ENCODE measurements at places on chromosomes 2 and 18.
A peak's percentile ranks its signal among the peaks of the same experiment; 100 is the strongest.

DNA sequence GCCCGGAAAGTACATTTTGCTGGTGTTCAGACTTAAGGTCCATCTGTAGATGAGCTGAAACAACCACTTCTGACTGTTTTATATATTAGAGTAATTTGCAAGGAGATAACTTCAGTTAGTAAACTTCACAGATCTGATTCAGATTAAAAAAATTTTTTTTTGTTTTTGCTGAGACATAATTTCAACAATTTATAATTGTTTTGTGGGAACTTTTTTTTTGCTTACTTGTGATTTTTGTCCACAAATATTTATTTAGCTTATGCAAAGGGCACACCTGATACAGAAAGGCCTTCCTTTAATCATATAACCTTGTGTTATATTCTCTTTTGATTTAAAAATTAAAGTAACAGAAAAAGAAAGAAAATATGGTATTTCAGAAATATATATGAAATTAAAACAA, 9.6 kb upstream of the SCN9A start:
- DNase-seq, result no peak

DNA sequence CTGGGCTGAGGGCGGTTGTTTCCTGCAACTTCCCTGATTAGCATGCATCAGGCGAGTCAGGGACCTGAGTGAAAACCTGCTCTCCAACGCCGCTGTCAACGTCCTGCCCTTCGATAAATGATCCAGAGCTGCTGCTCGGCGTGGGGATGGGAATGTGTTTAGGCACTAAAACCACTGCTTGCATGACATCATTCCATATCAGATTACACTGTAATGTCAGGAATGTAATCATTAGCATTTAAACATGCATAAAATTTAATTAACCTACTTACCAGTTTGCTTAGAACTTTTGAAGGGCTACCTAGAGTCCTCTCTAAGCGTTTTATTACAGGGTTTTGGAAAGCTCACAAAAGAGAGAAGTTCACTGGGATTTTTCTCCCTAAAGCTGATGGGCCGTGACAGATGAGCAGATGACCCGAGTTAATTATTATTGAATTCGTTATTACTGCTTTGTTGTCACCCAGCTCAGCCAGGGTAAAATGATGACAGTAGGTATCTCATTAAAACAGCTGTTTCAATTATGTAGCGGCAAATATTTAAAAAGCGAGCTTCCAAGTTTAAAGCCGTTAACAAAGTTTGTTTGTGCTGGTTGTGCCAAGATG, 685.6 kb upstream of the SALL3 start:
- DNase-seq, result no peak

- no peak for DNase-seq
Observed at GRCh38 chr2:79876430-79876829, 363.6 kb downstream of the CTNNA2 start.

DNA sequence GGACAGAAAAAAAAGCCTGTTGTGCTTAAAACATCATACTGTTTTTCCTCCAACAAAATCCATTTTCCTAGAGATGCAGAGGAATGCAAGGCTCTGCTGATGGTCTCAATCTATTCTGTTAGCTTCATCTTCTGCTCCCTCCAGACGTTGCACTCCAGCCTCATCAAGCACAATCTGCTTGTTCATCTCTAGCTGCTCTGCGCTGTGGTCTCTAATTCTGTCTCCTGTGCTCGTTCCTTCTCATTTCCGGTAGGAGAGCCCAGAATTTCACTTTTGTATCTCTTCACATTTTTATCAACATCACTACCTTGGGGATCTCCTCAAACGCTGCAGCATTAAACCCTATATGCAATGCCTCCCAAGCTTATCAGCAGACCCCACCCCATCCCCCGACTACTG, 708.9 kb downstream of the RNF144A start:
- no peak for DNase-seq

DNA sequence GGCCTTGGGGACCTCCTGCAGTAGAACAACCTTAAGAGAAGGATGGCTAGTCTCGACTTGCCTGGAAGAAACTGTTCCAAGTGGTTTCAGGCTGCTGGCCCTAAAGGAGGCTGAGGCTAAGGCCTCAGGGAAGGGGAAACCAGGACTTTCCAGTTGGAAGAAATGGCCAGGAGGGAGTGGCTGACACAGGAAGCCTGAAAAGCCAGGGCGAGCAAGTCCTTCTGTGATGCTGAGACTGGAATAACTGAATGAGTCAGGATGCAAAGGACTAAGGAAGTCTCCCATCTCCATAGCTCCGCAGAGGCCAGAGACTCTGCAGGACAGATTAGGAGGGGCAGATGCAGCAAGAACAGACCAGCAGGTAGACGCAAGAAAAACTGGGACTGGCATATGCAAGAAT, 7.4 kb downstream of the HTRA2 start:
- no peak for DNase-seq

- DNase-seq, result no peak
Observed at GRCh38 chr2:143524119-143524553, 394.9 kb downstream of the ARHGAP15 start.

DNA sequence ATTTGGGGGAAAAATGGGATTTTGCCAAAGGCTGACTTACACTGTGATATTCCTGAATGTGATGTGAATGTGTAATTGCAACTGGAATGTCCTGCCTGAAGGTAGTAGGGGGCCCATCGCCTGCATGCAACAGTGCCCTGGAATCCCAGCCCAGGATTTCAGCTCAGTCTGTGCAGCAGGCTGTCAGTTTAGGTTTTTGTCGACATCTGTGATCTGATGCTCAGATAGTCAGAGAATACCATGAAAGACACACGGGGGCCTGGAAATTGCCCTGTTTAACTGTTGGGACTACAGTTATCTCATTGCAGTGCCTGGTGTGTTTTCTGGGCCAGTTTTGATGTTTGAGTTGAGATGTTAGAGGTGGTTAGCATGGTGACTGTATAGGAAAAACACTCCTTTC, 84.5 kb upstream of the HK2 start:
- DNase-seq, result no peak

- DNase-seq, result no peak
Observed at GRCh38 chr2:229714736-229715541, 584 bp upstream of the DNER start.

DNA sequence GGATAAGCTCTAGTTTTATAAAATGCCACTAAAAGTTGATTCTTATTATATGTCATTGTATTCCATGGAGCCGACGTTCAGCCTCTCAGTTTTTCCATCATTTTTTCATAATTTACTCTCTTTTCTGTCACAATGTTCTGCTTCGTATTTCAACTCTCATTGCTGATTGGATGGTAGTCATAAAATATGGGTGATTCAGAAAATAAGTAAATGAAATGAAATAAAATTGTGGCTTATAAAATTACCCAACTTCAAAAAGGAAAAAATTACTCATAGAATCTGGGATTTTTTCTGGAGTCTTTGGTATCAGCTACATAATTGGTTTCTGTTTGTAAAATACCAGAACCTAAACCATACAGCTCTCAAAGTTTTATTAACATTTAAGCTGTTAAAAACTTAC, 139.7 kb upstream of the ITGA4 start:
- no peak for DNase-seq

DNA sequence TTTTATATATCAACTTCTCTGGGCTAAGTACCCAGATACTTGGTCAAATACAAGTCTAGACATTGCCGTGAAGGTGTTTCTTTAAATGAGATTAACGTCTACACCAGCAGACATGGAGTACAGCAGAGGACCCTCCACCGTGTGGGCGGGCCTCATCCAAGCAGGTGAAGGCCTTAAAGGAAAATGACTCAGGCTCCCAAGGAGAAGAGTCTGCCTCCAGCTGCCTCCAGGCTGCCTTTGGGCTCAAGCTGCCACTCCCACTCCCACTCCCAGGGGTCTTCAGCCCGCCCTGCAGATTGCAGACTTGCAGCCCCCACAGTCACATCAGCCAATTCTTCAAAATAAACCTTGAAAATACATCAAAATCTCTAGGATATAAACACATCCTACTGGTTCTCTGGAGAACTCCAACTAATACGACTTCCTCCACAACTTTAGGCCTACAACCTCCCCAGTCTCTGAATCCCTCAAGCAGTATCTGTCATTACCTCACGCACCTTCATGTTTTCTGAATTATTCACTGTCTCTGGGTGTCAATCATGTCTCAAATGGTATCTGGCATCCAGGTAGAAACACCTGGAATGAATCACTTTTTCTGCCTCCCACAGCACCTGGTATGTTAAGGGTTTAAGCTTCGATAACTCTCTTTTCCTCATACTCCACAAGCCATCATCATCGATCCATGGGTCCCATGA, 6.9 kb downstream of the ITGB1BP1 start:
- no peak for DNase-seq

GRCh38 chr2:205702576-205702975, 20.3 kb downstream of the NRP2 start:
- DNase-seq, result no peak

DNA sequence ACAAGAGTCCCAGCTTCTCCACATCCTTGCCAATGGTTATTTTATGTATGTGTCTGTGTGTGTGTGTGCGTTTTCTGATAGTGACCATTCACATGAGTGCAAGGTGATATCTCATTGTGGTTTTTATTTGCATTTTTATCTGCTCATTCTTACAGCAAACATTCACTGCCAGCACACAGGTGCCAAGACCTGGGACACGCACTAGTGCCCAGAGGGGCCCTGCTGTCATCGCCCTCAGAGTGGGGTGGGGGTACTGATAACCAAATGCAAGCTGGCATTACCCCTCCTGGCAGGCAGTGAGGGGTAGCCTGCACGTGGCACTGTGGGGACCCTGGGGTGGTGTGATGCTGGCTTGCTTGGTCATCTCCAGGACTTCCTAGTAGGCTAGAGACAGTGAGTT, 285.4 kb downstream of the LPIN1 start:
- DNase-seq, result no peak

- no peak for DNase-seq
Observed at GRCh38 chr2:40126006-40126405, 325.9 kb downstream of the SLC8A1 start.

DNA sequence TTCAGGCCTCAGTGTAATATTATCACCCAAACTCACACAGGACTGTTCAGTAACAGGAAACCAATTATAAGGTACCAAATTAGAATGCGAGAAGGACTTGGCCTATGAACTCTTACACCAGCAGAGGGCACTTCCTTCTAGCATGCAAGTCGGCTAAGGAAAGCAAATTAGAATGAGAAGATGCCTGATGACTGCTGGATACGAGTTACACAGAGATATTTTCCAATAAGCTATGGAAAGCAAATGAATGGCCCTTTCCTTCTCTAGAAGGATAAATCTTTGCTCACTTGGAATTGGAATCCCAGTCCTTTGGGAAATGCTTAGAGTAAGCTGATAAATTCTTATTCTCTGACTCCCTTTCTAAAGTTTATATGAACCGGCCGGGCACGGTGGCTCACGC, 109.8 kb downstream of the AP1S3 start:
- peak; percentile 6 for DNase-seq

- DNase-seq, result no peak
Observed at GRCh38 chr2:96264656-96265348, 995 bp downstream of the TMEM127 start.

DNA sequence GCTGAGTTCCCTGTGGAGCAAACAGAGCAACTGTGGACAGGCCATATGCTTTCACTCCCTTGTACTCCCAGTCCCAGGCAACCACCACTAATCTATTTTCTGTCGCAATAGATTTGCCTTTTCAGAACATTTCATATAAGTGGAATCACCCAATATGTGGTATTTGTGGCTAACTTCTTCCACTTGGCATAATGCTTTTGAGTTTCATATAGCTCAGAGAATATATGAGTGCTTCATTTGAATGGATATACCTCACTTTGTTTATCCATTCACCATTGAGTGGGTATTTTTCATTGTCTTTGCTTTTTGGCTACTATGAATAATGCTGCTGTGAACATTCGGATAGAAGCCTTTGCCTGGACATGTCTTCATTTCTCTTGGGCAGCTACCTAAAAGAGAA, 151.9 kb downstream of the CERS6 start:
- no peak for DNase-seq

DNA sequence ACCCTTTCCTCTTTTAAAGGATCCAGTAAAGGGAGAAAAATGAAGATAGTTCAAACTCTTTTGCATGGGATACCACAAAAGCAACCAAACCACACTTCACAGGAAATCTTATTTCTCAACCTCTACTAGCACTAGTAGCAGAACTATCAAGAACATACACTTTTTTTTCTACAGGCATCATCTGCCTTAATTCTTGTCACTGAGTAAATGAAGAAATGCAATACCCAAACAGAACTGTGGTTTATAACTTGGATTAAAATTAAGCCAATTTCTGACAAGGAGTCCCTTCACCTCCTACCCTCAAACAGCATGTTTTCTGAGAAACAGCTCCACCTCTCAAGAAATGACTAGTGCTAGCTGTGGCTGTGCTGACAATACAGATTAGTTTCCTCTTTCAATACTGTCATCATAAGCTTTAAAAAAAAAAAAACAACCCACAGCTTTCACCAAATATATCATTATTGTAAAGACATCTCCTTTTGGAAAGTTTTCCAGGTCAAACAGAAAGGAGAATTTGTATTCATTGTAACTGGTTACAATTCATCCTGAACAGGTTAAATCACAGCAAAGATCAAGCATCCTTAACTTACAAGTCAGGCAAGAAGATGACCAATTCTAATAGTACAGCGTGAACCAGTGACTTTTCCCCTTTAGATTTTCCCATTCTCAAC, 44.4 kb downstream of the PTPN2 start:
- DNase-seq, result peak; percentile 28

DNA sequence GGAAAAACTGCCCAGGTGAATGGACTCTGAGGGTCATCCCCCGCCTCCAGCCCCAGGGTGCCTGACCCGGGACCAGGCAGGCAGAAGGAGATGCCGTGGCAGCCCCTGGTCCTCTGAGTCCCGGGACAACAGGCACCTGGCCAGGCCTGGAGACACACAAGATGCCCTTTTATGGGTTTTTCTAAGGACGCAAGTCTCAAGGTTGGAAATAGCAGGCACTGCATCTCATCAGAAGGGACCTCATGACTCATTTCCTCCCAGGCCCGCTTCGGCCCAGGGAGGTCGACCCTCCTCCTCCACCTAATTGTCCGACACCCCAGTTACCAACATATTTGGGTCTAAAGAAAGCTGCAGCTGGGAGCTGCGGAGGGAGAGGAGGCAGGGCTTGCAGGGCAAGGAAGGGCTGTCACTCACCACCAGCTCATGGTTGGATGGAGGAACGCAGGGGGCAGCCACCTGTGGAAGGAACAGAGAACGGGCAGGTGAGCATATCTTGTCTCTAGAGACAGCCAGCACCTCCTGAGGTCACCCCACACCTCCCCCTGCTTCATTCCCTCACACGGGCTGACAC, 82.9 kb downstream of the TNS1 start:
- DNase-seq, result no peak
